Activated CD8-positive, alpha-beta T cell treated with anti-CD3 and anti-CD28 coated beads for 36 hours (primary cell): ENCODE measurements at places on chromosomes 7 and 10. TPM values are rescaled to one million over a fixed set of nuclear protein-coding genes. Genes with fewer than 3 reads are reported as not detected.

SSBP1 gene
- total RNA-seq, result 249 TPM

DNA sequence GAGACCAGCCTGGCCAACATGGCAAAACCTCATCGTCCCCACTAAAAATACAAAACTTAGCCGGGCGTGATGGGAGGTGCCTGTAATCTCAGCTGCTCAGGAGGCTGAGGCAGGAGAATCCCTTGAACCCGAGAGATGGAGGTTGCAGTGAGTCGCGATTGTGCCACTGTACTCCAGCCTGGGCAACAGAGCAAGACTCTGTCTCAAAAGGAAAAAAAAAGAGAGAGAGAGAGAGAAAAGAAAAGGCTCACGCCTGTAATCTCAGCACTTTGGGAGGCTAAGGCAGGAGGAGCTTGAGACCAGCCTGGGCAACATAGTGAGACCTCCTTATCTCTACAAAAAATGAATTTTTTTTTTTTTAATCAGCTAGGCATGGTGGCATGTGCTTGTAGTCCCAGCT is 157.6 kb downstream of the CUX1 start:
- no peak overlapping the region for H3K4me3 ChIP-seq
- H3K27me3 ChIP-seq, result no peaks in the 10 kb centered on the region
- DNase-seq, result no peak

- no peak overlapping the region for H3K4me3 ChIP-seq
- no peak overlapping the region for H3K27ac ChIP-seq
- H3K4me1 ChIP-seq, result peaks cover 37% of the 10 kb centered on the region
- H3K36me3 ChIP-seq, result no peaks in the 10 kb centered on the region
- H3K27me3 ChIP-seq, result no peaks in the 10 kb centered on the region
Observed at GRCh38 chr7:150999497-151000230, 8.8 kb downstream of the NOS3 start.

TIAL1 gene
- total RNA-seq, result 204 TPM

DNA sequence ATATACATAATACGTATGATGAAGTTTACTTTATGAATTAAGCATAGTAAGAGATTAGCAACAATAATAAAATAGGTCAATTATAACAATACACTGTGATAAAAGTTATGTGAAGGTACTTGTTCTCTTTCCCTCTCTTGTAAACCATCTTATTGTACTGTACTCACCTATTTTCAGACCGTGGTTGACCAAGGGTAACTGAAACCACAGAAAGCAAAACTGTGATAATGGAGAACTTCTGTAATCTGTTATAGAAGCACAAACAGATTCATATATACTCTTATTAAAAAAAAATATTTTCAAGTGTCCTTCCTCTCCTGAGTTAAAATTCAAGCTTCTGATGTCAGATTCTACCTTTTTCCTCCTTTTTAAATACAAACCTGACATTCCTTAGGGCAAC is 1247.8 kb upstream of the SORCS1 start:
- no peaks in the 10 kb centered on the region for H3K36me3 ChIP-seq
- no peak for DNase-seq
- no peaks in the 10 kb centered on the region for H3K4me1 ChIP-seq
- no peaks in the 10 kb centered on the region for H3K27me3 ChIP-seq

GPER1 gene
- total RNA-seq, result 0.16 TPM
